K562 (cell line): ENCODE measurements at places on chromosomes 3 and 15. TPM values are rescaled to one million over a fixed set of nuclear protein-coding genes. Genes with fewer than 3 reads are reported as not detected.

The OCA2 gene
- total RNA-seq = 0.47 and 1.5 TPM in 2 replicates

The RUBCN gene
- 24.0 and 24.4 TPM in 2 replicates for total RNA-seq

The TFDP2 gene
- 95.6 and 97.6 TPM in 2 replicates for total RNA-seq

The CIP2A gene
- 31.5 and 31.8 TPM in 2 replicates for total RNA-seq

The PLSCR5 gene
- total RNA-seq = not detected in 2 replicates

The P2RY12 gene
- total RNA-seq = not detected in 2 replicates

The WDR93 gene
- total RNA-seq = not detected in 2 replicates

- no peak for DNase-seq
Measured at GRCh38 chr15:94182883-94183282, 48.5 kb upstream of the MCTP2 start.

DNA sequence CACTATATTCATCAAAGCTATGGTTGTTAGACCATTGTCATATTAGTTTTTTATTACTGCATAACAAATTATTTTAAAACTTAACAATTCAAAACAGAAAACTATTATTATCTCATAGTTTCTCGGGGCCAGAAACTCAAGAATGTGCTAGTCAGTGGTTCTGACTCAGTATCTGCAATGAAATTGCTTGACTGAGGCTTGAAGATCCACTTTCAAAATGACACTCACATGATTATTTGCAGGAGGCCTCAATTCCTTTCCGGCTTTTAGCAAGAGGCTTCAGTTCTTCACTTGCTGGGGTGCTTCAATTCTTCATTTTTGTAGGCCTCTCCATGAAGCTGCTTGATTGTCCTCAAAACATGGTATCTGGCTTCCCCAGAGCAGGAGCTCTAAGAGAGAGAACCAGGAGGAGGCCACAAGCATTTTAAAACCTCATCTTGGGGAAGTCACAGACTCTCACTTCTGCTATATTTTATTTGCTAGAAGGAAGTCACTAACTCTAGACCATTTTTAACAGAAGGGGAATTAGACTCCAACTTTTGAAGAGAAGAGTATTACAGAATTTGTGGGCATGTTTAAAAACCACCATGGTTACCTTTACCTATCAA lies 383.7 kb downstream of the MFSD1 start:
- no peak for DNase-seq

DNA sequence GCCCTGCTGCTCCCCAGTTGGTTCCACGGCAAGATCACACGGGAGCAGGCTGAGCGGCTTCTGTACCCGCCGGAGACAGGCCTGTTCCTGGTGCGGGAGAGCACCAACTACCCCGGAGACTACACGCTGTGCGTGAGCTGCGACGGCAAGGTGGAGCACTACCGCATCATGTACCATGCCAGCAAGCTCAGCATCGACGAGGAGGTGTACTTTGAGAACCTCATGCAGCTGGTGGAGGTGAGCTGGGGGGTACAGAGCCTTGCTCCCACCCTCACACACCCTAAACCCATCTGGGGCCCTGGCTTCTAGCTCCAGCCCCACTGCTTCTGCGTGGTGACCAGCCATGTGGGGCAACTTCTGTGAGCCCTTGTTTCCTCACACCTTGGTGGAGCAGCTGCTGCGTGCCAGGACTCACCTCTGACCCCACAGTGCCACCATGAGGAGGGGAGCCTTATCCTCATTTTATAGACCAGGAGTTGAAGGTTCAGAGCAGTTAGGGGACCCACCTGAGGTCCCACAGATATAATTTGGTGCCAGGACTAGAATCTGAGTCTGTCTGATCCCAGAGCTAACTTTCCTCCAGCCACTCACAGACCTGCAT lies 13.3 kb upstream of the LMAN1L start:
- no peak for DNase-seq

DNA sequence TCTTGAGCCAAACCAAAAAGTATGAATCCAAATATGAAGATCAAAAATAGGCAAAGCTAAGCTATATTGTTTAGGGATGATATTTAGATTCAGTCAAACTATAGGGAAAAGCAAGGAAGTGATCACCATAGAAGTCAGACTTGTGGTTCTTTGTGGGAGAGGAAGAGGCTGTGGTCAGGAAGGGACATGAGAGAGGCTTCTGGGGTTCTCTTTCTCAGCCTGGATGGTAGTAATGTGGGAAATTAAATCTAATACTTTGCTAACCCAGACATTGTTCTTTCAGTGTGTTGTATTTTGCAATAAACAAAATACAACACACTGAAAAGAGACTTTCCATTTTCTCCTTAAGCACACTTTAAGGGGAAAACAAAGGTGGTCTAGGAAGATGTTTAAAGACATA lies 3.1 kb downstream of the CX3CR1 start:
- no peak for DNase-seq

GRCh38 chr3:158430968-158431367 lies 140.0 kb upstream of the MLF1 start:
- no peak for DNase-seq

DNA sequence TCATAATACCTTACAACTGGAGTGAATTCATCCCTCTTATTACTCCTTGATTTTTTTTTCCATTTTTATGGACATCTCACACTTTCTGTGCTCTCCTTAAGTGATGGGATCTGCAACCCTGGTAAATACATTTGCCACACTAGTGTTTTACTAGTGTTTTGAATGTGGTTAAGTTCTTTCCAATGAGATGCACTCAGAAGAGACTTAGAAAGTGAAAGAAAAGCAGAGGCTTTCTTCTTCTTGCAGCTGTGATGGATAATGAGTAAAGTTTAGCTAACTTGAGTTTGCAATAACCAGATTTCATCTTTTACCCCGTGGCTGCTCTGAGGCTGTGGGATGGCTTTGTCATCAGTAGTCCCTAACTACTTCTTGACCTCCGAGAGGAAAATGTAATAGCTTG lies 1248.4 kb downstream of the NSUN3 start:
- no peak for DNase-seq

DNA sequence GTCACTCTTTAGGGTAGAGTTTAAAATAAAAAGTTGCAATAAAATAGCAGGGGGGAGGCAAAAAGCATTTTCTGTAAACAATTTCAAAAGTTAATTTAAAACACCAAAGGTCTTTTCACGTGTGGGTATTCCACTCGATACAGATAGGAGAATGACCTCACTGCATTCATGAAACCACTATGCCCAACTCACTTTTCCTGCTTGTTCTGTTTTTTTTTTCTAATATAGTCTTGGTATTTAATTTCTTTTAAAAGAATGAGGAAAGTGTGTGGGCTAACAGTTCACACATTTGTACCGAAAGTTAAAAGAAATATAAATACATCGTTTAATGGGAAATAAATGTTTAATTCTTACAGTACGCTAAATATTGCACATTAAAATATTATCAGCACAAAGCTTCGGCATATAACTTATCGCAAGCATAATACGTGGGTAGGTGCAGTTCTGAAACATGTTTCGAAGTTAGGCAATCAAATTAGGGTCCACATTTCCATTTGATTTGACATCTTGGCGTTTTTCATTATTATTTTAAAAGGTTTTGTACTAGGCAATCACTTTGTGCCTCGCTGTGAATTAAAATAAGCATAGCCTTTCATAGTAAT lies 41.4 kb downstream of the VGLL4 start:
- no peak for DNase-seq

- DNase-seq = no peak
Measured at GRCh38 chr3:42092006-42092405, 849 bp downstream of the TRAK1 start.

DNA sequence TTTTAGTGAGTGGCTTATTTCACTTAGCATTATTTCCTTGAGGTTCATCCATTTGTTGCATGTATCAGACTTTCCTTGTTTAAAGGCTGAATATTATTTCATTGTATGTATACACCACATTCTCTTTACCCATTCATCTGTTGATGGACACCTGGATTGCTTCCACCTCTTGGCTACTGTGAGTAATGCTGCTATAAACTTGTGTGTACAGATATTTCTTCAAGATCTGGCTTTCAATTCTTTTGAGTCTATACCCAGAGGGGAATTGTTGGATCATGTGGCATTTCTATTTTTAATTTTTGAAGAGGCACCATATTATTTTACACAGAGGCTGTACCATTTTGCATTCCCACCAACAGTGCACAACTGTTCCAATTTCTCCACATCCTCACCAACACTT lies 313.5 kb downstream of the RPLP1 start:
- DNase-seq = no peak

GRCh38 chr3:39327746-39328349 lies 1.7 kb upstream of the CCR8 start:
- no peak for DNase-seq

GRCh38 chr15:62749036-62749815 lies 293.3 kb upstream of the TPM1 start:
- DNase-seq = no peak

DNA sequence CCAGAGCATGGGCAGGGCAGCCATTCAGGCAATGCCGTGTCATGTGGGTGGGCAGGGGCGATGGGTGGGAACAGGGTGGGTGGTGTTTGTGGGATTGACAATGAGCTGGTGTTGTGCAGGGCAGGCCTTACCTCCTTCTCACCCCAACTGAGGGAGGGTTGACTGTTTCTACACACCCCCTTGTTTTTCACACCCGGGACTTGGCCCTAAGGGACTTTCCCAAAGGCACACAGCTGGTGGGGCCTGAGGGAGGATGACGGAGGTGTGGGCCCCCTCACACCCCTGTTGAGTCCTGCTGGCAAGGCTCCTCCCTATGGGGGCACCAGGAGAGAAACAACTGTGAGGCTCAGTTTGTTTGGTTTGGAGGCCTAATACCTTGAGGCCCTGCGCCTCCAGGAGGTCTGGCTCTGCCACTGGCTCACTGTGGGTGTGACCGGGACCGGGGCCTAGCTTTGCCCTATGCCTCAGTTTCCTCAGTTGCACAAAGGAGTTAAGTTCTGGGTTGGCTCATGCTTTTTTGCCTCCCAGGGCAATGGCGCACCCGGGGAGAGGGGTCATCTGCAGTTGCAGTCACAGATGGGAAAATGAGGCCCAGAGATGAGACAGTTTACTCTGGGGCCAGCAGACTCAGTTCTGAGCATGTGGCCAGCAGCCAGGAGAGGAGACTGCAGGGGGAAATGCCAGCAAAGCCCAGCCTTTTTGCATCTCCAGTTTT lies 5.1 kb upstream of the DNAH1 start:
- no peak for DNase-seq
